ENCODE measurements at places on chromosomes 5 and 9.

DNA sequence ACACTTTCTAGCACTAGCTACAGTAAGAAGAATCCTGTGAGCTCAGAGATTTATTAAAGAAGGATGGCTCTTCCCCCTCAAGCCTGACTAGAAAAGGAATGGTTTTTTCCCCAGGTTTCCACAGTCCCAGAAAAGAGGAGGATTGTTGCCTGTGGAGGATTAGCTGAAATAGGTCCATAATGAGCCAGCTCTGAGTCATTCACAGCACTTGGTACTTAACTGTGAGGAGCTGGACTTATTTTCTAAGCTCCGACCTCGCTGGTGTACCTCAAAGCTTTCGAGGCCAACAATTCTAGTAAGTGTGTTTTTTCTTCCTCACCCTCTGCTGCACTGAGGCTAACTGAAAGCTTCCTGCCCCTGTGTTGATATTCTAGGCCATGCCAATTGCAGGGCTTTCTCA lies 222.5 kb upstream of the IL12B start:
- no peak for DNase-seq

- DNase-seq = no peak
Measured at GRCh38 chr9:134498814-134499166, 142.8 kb upstream of the COL5A1 start.

- no peak for DNase-seq
Measured at GRCh38 chr5:151660616-151661495, 25.9 kb downstream of the SPARC start.

DNA sequence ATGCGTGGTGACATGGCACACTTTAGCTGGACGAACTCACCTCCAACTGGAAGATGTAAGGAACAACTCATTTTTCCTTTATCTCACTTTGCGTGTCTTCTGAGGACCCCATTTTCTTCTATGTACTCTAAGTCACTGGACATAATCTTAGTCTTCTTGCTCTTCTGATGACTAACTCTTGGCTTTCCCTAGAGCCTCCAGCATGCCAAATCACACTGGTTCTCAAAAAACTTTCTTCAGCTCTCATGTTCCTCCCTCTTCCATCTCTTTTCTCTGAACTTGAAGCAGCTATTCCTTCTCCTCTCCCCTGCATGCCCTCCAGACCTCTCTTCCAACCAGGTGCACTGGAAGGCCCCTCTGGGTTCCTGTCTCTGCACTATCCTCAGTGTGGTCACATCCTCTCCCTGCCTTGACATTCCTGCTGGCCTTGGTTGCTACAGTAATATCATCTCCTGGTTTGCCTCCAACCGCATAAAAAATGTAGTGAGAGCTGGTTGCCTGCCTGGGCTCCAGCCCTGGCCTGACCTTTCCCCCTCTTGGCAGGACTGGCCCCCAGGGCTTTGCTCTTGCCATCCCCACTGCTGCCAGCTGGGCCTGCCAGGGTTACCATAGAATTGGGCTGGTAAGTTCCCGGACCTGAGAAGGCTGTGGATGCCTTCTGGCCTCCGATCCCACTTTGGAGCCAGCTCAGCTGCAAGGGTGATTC lies 44.8 kb upstream of the BNC2 start:
- no peak for DNase-seq

DNA sequence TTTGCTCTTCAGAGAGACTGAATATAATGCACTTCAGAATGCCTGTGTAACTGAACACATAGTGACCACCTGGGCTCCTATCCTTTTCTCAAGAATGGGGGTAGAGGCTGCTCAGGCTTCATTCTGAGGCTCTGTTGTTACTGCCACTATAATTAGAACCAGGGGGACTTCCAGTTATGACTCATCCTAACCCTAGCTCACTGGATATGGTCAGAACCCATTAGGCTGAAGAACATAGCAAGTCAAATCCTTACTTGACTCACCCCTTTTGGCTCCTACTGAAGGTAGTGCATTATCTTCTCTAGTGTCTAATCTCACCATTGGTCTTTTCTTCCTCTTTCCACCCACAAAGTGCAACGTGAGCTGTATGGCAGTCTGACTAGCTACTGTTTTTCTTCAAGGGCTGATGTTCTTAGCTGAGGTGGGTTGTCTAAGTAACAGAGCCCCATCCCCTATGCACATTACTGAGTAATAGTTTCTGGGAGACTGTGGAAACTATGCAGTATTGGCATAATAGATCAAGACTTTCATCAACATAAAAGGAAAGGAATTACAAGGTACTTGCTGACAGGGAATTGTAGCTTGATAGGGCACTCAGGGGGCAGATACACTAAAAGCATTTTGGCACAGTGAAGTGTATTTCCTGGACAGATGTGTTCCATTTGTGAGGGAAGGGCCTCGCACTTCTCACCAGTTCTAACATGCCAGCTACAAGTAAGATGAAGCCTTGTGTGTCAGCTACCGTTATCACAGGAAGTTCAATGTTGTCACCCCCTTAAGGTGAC lies 431.0 kb upstream of the MEF2C start:
- DNase-seq = no peak

DNA sequence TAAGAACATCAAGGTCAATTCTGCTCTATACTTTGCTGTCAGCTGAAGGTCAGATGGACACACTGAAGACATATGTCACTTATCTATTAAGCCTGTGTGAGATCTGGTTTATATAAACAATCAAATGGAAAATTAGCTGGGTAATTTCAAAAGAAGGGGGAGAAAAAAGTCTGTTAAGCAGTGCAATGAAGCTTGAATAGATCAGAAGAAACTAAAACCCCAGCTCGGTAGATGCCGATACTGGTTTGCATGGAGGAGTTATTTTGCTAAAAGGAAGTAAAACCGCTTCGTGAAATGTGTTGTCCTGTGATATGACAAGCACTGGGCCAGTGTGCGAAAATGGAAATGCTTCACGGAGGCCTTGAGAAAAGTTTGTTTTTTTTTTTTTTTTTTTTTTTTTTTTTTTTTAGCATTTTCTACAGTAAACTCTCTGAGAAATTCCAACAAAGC lies 148.8 kb downstream of the MEF2C start:
- DNase-seq = no peak

DNA sequence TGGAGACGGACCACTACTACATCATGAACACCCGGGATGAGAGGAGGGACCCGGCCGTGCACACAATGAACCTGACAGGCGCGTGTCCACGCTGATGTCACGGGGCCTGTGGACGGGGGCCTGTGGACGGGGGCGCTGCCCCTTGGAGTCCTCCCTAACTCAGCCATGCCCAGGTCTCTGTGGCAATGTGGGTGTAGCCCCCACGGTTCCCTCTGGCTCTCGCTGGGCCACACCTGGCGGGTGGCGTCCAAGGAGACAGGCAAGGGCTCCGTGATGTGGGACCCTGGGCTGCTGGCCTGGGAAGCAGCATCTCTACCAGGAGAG lies 22.1 kb downstream of the PAEP start:
- no peak for DNase-seq

DNA sequence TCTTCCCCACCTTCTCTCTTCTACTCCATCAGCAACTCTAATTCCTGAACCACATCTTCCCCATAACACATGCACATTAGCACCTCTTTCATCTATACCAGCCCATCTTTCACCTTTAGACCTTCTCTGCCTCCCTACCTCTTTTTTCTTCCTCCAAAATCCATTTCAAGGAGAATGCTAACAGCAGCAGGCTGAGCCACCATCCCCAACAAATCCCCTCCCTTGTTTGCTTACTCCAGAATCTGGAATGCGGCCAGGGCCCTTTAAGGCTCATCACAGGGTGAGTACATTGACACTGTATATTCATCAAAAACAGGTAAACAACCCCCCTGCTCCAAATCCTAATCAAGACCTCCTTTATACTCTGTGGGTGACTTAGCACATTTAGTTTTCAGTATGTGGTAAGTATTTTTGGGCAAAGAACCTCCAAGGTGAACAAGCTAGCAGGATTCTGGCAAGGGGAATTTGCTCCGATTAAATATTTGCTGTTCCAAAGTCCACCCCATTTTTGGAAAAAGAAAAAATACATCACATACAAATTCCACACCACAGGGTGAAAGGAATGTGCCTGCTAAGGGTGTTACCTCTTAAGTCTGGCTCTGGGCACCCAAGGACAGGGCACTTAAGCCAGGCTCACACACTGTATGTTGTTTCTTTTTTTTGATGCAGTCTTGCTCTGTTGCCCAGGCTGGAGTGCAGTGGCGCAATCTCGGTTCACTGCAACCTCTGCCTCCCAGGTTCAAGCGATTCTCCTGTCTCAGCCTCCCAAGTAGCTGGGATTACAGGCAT lies 71.4 kb downstream of the SERINC5 start:
- no peak for DNase-seq

DNA sequence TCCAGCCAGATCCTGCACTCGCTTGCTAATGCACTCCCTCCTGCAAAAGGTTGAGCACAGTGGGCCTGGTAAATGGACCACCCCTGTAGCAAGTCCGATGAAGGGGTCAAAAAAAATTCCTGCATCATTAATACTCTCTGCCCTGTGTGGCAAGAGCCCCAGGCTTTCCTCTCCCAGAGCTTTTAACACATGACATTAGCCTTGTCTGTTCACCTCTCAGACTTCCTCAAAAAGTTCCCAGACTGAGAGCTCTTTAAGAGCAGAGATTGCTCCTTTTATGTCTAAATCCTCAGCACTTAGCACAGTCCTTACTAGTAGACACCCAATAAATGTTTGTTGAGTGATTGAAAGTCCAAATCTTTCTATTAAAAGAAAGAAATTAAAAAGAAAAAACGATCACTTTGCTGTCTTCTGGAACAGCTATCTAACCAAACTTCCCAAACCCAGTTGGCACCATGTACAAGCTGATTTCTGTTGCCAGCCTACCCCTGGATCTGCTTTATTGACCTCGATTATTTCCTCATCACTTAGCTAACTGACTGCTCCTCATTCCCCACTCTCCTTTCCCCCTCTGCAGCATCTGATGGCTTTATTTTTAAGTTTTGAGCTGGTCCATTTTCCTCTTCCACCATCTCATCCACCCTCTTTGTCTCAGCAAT lies 209.8 kb downstream of the ENC1 start:
- no peak for DNase-seq

DNA sequence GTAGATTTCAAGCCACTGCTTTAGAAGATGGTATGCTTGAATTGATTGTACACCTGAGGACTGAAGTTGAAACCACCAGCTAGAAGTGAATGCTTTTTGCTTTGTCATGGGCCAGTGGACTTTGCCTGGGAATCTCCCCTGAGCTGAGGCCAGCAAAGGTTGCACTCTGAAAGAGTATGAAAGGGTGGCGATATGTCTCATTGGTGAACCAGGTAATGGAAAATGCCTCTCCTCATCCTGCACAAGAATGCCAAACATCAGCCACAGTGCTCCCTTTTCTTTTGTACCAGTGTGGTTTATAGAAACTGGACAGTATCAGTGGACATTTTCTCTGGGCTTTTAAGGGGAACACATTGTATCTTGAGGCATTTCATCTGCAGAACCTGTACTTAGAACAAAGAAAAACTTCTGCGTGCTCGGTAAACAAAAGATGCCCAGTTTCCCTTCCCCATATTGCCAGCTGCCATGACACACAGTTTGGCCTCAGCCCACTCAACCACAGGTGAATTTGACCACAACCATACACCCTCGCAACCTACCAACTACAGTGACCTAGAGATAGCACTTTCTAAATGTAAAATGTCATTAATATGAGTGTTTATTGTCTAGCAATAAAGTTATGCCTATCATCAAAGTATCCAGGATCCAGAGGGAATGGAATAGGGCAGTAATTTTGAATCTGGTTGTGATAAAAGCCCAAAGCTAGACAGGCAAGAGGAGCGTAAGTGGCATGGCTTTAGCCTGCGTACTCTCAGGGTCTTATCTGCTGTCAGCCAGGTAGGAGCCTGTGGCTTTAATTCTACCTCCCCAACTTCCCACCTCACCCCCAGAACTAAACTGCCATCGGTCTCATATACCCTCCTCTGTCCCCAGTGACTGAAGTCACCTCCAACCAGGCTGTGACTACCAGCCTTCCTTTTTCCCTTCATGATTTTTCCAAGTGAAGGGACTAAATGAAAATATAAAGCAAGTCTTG lies 79.5 kb upstream of the LHFPL2 start:
- no peak for DNase-seq

- no peak for DNase-seq
Measured at GRCh38 chr5:9544056-9544455, 1.8 kb downstream of the SEMA5A start.

GRCh38 chr5:77867914-77868313 lies 91.8 kb upstream of the TBCA start:
- DNase-seq = no peak

DNA sequence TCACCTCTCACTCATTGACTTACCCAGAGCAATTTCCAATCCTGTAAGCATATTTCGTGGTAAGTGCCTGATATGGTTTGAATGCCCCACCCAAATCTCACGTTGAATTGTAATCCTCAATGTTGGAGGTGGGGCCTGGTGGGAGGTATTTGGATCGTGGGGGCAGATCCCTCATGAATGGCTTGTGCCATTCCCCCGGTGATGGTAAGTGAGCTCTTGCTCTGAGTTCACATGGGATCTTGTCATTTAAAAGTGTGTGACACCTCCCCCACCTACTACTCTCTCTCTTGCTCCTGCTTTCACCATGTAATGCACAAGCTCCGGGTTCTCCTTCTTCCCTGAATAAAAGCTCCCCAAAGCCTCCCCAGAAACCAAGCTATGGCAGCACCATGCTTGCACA lies 1165.5 kb downstream of the CDH12 start:
- DNase-seq = no peak

- DNase-seq = no peak
Measured at GRCh38 chr9:3900673-3901318, 375.0 kb upstream of the RFX3 start.

DNA sequence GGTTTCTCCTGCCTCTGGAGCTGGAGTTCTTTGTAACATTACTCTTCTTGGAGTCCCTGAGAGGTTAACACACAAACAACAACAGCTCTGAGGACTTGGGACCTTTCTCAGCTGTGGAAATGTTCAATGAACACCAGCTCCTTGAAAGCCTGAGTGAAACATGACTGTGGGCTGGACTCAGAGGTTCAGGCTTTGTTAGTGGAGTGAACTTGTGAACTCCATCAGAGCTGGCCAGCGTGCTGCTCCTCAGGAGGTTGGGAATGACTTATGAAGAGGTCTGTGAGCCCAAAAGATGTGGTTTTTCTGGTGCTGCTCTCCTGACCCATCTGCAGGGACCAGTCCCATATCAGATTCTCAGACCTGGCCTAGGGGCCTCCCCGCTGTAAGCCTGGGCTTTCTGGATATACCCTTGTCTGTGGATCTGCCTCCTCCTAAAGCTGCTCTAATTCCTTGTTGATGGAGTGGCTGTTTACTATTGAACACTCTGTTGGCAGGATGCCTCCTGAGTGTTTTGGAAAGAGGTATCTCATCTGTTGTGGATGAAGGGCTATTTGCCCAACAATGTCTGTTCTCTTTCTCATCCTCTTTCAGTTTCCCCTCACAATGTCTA lies 170.0 kb upstream of the GDNF start:
- no peak for DNase-seq

- DNase-seq = no peak
Measured at GRCh38 chr9:137430723-137431415, 7.7 kb downstream of the NOXA1 start.

- DNase-seq = no peak
Measured at GRCh38 chr5:10320793-10321192, 13.1 kb upstream of the CMBL start.

- no peak for DNase-seq
Measured at GRCh38 chr9:107704774-107705173, 215.2 kb upstream of the KLF4 start.

- DNase-seq = no peak
Measured at GRCh38 chr9:5419987-5420386, 17.7 kb downstream of the PLGRKT start.

All from NCI-H1417 treated with DMSO at 0.1 percent for 48 hours (cell line).